ENCODE measurements at places on chromosomes 5 and 9.

DNA sequence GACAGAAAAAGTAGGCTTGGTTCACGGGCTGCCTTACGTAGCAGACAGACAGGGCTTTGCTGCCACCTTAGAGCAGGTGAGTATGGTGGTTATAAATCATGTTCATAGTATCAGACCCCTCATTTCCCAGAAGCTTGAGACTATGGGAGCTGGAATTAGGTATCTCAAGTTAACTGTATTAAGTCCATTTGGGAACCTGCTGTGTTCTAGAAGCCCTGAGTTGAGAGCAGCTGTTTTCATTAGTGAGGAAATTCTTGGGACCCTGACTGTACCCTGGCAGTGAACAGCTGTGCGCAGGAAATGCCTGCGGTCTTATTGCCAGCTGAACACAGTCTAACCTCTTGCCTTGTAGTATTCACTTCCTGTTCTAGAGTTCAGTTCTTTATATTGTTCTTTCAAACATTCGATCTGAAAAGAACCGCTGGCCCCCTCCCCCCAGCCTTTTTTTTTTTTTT is 29.8 kb downstream of the UGCG start:
- DNase-seq: peak; percentile 60

GRCh38 chr9:18297056-18297841 is 176.7 kb upstream of the ADAMTSL1 start:
- DNase-seq: no peak

DNA sequence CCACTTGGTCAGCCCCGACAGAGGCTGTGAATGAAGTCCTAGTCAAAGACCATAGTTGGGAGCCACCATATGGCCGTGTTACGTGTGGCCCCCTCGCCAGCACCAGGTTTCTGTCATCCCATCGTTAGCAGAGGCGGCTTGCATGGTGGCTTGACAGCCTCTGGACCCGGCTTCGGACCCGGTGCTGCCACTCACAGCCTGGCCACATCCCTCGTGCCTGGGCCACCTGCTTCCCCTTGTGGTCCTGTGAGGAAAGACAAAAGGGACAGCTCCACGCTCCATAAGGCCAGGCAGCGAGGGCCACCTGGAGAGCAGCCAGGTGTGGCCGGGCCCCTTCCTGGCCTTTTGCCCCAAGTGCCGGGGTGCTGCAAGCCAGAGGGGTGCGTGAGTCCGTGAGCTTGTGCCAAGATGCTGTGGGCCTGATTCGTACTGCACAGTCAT is 6.2 kb downstream of the NKD2 start:
- DNase-seq: no peak

DNA sequence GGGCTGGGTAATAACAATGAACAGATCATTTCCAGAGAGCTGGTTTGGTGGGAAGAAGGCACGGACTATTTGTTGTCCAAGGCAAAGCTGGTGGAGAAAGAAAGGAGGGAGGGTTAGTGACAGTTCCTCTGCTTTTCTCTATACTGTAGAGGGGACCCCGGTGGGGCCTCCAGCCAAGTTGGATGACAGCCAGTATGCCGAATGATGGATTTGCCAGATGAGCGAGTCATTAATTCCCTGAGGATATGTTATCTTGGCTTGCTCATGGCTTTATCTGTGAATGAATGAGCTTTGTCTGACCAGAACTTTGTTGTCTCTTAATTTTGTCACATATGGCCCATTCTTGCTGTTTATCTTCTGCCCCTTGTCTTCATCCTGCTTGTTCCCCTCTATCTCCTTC is 158.6 kb upstream of the GLRA1 start:
- DNase-seq: no peak

DNA sequence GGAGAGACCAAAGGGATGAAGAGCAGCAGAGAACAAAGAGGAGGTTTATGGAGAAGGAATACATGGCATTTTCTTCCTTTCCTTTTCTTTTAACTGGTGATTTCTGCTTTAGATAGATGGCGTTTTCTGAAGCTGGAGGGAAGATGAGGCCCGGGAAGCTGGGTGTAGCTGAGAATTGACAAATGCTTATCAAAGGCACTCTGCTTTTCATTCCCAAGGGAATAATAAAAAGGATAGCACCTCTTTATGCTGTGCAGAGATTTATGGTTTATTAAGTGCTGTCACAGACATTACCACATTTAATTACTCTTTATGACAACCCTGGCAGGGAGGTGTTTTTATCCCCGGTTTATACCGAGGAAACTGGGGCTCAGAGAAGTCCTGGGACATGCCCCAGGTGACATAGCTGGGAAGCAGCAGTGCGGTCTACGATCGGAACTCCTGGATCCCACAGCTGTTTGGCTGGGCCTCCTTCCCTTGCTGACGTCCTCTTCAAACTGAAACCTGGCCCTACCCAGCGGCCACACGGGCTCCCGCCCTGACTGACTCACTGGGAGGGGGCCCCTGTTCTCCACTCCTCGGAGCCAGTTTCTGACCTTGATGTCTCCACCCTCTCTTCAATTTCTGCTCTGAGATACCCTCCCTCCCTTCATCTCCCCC is 8.2 kb upstream of the EPB41L4B start:
- no peak for DNase-seq

DNA sequence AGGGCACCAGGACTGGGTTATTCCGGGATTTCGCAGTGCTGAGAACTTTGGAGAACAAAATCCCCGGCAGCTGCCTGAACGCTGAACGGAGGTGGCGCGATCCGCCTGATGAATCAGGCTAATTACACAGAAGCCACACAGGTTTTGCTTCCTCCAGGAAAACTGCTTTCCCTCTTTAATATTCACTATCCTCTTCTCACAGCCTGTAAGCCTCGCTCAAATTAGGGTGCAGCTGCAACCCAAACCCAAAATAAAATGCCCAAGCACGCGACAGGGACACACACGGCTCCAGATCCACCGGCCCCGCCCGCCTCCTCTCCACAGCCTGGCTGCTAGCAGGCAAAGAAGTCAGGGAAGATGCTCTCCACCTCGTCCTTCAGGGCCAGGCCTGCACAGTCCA is 6.0 kb downstream of the SOHLH1 start:
- DNase-seq: no peak

- DNase-seq: no peak
These were observed 26.0 kb downstream of the CNOT8 start for GRCh38 chr5:154884424-154884823.

All from T-helper 2 cell (primary cell).